Activated gamma-delta T cell (primary cell): ENCODE measurements at places on chromosomes 2 and 18.

DNA sequence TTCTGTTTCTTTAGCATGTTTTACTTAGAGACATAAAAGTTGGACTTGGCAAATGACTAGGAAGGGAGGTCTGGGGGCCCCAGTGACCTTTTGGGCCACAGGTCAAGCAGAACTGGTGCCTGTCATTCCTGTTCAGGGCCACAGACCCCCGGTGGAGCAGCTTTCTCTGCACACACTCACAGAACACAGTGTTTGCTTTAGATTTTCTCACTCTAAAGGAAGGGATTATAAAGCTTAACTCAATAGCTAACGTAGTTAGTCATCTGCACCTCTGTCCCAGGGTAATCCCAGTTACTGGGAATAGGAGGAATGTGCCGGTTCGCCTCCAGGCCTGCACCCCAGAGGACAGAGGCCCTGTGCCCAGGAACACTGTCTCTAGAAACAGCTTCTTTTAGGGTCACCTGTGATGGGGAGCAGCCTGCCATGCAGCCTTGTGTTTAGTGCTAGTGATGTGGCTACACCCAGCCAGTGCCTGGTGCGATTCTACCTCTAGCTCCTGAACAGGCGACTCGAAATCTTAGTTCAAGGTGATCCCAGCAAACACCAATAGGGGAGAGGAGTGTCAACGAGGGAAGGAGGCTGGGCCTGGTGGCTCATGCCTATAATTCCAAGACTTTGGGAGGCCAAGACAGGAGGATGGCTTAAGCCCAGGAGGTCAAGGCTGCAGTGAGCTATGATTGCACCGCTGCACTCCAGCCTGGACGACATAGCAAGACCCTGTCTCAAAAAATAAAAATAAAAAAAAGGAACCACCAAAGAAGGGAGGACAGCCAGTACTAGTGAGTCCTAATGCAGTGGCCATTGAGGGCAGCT lies 11.6 kb downstream of the SPATA3 start:
- DNase-seq = no peak

- DNase-seq = no peak
Observed at GRCh38 chr2:194566907-194567660, 1089.9 kb upstream of the SLC39A10 start.

GRCh38 chr2:9169349-9170107 lies 37.1 kb upstream of the ASAP2 start:
- DNase-seq = no peak

DNA sequence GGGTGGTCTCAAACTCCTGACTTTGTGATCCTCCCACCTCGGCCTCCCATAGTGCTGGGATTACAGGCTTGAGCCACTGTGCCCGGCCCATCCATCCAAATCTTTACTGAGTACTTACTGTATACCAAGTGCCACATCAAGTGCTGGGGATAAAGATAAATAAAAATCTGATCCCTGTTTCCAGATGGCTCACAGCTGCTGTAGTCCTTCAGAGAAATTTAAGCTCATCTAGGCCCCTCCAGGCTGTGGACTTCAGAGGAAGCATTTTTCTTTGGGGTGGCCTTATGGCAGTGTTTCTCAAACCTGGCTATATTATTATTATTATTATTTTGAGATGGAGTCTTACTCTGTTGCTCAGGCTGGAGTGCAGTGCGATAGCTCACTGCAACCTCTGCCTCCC lies 33.7 kb upstream of the GTF2A1L start:
- DNase-seq = no peak

GRCh38 chr2:110772383-110772755 lies 40.0 kb downstream of the ACOXL start:
- DNase-seq = no peak

GRCh38 chr18:41058351-41059125 lies 896.5 kb upstream of the PIK3C3 start:
- DNase-seq = no peak

GRCh38 chr2:36044411-36044810 lies 311.2 kb upstream of the CRIM1 start:
- DNase-seq = no peak

GRCh38 chr2:237254369-237254861 lies 159.5 kb downstream of the COL6A3 start:
- no peak for DNase-seq

DNA sequence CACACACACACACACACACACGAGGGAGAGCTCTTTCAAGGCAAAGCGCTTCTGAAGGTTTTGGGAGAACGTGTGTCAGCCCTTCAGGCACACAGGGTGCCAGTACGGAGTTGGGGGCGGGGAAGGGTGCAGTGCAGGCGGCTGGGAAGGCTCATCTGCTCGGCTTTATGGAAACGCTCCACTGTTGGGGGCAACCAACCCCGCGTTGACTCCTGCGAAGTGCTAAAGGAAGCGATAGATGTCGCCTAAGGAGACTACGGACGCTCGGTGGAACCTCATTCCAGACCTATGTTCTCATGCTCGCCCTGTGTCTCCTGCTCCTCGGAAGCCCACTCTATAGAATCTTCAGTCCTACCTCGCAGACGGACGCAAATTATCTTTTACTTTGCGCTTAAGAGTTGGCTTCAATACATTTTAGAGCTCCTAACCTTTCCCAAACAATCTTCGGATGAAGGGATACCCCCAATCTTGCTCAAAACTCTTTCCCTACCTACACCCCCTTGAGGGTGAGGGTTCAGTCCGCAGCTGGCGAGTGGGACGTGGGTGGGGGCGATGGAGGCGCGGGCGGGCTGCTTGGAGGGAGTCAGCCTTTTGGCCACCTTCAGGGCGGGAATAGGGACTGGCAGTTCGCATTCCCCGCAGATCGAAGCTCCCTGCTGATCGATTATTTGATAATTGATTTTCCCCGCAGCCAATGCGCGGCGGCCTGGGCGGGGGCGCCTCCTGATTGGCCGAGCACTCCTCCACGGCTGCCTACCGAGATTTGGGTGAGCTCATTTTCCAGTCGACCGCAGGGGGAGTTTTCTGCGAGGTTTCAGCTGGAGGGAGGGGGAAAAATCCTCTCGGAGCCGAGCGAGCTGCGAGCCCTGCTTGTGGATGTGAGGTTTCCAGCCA lies 1.9 kb upstream of the MEIS1 start:
- DNase-seq = no peak

- no peak for DNase-seq
Observed at GRCh38 chr2:173666171-173666888, 298.8 kb downstream of the SP3 start.

DNA sequence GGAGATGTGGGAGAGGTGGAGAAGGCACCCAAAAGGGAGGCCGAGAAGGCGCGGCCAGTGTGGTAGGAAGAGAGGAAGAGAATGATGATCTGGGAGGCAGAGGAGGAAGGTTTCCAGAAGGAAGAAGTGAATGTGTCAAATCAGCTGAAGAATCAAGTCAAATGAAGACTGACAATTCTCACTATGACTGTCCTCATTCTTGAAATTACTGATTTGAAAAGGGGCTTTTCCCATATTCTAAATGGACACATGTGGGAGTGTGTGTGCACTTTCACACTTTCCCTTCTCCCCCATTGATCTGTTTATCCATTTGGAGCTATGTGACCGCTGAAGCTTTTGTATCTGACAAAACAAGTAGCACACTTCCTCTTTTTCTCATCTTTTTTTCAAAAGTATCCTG lies 6.1 kb downstream of the AFF3 start:
- DNase-seq = no peak

DNA sequence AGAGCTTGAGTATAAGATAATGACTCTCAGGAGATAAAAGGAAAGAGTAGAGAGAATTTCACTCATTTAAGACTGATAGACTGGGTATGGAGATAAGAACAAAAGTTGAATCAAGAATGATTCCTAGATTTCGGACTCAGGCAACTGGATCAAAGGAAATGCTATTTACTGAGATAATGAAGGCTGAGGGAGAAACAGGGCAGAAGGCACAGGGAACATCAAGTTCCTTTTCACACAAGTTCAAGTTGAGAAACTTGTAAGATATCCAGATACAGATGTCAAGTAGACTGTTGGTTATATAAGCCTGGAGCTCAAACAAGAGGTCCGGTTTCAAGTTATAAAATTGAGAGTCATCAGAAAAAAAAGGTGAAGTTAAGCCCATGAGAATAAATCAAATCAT lies 360.8 kb downstream of the TNS1 start:
- no peak for DNase-seq

DNA sequence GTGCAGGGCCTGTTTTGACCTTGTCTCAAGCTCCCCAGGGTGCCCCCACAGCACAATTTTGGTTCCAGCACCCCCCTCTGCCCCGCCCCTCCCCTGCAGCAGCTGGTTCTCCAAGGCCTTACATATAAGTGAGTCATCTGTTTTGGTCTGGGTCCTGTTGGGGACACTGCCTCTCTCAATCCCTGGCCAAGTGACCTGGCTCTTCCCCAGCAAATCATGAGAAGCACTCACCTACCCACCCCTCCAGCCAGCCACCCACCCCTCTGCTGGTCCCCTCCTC lies 90.5 kb downstream of the INHBB start:
- no peak for DNase-seq

DNA sequence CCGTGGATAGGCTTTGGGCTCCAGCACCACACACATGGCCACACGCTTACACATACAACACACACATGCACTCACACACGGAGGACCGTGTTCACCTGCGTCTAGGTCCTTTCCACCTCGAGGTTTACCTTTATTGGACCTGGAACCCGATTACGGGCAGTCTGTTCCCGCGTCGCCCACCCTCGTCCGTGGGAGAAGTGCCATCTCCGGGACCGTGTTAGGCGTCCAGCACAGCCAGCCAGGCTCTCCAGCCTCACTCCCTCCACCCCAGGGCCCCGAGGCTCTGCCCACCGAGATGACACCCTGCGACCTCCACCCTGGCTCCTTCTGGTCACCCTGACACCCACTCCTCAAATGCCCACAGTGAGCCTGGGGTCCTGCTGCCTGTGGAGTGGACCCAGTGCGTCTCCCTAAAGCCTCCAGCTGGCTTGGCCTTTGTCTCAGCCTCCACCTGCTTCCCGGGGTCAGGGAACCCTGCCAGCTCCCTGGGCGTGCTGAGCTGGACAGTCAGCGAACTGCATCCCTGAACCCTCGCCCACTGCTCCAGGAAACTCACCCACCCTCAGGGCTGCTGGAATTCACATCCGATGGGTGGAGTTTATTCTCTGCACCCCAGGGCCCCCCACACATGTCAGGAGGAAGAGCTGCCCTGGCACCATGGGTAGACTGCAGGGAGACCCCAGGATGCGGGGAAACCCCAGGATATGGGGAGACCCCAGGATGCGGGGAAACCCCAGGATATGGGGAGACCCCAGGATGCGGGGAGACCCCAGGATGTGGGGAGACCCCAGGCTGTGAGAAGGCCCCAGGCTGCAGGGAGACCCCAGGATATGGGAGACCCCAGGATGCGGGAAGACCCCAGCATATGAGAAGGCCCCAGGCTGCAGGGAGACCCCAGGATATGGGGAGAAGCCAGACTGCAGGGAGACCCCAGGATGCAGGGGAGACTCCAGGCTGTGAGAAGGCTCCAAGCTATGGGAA lies 33.0 kb downstream of the ADI1 start:
- DNase-seq = no peak

DNA sequence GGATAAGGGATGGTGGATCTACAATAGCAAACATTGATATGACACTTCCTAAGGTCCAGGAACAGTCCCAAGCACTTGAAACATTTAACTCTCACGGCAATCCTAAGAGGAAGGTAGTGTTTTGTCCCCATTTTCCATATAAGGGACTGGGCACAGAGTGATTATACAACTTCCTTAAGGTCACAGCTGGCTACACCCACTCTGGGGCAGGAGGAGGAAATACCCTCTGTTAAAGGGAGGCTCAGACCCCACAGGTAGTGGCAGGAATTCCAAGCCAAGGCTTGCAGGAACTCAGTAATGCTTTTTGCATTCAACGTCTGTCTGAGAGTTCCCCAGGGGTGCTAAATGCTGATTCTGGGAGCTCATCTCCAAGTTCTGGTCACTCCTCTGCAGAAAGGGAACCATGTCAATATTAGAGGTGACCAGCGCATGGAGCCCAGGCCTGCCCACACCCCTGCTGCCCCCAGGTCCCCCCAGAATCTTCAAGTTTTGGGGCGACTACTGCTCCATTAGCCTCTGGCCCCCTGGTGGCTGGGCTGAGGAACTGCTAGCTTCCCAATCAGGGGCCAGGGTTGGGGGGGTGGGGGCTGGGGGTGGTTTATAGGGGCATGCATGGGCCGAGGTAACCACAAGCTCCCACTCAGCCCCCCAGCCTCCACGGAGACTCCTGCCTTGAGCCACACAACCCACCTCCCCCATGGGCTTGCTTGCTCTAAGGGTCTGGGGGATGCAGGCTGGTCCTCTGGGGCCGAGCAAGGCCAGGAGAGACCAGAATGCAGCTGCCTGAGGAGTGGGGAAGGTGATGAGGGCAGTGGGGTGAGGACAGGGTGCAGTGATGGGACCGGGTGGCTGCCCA lies 11.1 kb downstream of the OBSL1 start:
- DNase-seq = no peak

DNA sequence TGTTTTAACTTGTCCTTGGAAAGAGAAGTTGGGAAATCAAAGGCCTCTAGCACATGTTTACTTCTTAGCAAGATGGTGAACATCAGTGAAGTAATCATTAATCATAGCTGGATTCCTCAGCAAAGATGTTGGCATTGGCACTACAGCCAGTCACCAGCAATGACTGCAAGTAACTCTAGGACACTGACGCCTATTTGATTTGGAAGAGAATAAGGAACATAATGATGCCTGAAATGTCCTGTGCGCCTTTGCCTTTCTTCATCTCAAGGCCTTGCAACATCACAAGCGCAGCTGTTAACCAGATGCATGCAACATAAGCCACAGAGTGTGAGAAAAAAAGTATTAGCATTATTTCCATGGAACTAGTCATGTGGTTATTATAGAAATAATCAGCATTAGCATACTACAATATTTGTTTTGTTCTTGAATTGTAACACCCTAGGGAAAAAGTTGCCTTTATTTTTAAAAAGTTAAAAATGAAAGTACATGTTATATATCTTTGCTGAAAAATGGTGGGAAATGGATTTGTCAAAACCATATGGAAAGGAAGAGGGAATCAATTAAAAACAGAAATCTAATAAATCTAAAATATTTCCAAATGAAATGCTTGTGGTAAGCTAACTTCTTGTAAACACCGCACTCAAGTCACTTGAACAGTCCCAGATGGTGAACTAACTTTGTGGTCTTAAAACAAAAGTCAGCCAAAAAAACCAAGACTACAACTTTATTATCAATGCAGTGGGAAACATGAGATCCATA lies 55.6 kb downstream of the THADA start:
- DNase-seq = no peak

DNA sequence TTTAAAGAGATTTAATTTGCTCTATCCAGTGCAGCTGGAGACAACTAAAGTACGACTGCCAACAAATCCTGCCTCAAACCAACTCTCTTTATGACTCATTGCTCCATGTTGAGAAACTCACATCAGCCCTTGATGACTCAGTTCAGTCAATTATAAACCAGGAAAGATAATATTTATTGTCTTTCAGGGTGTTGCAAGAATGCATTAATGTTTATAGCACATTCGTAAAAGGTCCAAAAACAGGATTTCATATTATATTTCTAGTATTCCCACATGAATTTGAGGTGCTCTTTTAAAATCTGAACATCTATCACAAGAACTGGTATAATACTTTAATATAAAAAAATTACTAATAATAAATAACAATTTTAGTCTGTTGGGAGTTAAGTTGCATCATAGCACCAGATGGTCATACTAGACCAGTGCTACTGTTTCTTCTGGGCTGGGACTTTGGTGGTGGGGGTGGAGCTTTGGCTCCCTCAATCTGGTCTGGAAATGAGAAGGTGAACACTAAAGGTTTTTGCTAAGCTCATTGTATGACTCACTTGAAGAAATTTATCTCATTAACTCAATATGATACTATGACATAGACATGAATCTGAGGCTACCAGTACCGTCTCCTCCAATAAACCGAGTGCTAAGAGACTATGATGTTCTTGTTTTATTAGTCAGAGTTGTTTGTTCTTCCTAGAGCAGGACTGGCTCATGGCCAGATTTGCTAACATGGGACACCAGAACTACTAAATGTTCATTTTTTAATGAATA lies 26.6 kb upstream of the MAP3K20 start:
- no peak for DNase-seq

- DNase-seq = no peak
Observed at GRCh38 chr2:34242763-34243123, 643.6 kb upstream of the FAM98A start.
